ENCODE measurements at places on chromosomes 16 and 17.

GRCh38 chr17:35674552-35674951, 56.9 kb upstream of the RASL10B start:
- no peak for DNase-seq

DNA sequence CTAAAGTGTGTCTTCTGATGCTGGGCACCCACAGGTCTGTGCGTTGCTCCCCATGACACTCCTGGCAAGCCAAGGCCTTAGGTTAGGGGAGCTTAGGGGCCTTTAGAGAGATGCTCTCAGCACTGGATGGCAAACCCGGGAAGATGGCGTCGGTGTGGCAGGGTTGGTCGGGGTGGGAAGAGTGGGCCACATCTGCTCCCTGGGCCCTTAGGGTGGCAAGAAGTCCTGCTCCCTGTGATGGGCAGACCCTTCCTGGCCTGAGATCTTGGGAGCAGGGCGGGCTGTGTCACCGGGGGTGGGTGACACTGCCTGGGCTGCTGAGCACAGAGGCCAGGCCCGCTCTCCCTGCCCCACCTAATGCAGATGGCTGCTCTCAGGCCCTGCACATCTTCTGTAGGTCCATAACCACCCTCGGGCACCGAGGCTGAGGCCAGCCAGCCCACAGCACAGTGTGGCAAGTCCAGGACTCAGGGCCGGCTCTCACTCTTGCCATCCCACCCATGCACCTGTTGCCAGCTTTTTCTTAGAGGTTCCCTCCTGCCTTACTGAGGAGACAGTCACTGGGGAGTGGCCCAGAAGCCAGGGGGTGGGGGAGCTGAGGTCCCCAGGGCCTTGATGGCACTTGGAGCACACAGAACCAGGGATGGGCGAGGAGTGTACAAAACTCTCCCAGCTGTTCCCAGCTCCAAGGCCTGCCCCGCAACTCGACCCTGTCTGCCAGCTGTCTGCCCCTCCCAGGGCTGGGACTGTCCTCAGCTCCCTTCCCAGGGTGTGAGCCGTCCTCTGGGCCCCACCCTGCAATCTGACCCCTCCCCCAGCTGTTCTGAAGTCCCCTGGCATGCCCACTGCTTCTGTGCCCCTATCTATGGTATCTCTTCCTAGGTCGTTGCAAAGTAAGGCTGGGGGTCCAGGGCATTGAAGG, 4.4 kb upstream of the MTSS2 start:
- no peak for DNase-seq

DNA sequence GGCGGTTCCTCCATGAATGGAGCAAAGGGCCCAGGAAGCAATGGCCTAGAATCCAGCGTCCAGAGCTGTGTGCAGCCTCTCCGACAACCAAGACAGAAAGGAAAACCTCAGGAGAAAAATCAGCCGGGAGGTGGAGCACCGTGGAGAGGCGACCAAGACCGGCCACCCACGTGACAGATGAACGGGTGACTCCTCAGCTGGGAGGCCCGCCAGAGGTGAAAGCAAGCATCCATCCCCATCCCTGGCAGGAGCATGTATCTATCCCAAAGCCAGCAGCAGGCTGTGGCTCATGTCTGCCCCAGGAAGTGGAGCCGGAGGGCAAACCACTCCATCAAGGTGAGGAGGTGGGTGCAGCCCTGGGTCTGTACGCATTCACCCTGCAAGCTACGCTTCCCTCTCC, 52.1 kb downstream of the FOXL1 start:
- no peak for DNase-seq

DNA sequence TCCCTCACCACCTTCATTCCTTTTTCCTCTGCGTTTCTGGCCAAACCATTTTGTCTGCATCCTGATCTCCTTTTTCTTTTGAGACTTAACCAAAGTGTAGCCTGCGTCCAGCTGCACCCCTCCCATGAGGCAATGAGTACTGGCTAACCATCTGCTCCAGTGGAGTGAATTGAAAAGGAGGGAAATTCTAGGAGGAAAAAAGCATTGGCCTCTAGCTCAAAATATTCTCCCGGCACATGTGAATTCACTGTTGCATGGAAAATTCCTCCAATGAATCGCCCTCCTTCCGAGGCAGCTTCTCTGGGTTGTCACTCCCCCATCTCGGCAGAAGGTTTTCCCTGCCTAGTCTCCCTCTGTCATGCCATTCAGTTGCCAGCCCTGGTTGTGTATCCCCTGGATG, 5.6 kb downstream of the RAP1GAP2 start:
- DNase-seq = no peak

DNA sequence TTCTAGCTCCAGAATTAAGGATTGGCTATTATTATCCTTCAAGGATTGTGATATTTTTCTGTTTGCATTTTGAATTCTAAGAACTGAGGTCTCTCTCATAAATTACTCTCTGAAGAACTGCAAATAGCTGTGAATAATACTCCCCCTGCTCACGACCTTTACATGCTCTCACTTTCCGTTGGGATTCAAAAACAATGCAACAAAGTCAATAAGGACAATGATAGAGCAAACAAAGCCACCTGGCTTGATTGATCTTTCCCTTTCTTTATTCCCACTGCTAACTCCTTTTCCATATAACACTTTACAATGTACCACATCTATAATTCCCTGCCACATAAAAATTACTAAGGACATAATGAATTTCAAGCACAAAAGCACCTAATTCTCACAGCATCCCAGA, 523.0 kb upstream of the CA10 start:
- no peak for DNase-seq

DNA sequence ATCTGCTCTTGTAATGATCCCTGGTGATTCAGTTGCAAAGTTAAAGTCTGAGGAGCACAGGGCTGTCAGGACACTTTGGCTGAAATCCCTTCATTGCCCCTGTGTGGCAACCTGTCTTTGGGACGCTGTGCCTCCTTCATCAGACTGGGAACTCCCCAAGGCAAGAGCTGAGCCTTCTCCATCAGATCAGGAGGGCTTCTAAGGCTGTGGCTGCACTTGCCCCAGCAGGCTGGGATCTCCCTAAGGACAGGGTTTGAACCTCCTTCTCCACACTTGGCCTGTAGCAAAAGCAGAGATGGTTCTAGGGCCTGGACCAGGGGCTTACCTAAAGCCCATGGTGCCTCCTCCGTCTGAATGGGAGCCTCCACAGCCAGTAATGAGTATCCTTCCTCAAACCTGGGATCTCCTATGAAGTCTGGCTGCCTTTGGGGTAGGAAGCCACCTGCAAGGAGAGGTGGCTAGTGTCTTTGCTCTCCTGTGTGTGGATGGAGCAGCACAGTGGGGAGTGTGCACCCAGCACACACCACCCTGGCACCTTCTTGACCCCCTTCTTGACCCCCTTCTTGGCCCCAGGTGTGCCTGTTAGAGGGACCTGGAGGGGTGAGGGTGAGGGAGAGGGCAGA, 79.0 kb upstream of the NKD1 start:
- no peak for DNase-seq

GRCh38 chr17:67374329-67375053, 2.6 kb upstream of the PITPNC1 start:
- peak; percentile 84 for DNase-seq

GRCh38 chr16:17828012-17828411, 357.3 kb upstream of the XYLT1 start:
- peak; percentile 91 for DNase-seq

DNA sequence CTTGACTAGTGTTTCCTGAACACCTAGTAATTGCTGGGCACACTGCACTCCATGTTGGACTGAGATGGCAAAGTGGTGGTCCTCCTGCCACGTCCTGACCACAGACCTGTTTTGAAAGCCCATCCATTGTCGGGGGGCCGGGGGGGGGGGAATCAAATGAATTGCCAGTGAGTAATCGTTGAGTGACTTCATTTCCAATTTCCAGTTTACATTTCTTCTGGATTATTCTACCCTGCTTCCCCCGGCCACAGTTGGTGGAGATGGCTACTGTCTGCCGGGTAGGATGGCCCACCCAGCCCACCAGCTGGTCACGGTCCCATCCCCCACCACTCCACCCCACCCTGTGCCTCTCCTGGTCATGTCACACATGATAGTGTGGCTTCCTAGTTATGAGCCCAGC, 18.2 kb downstream of the RAI1 start:
- no peak for DNase-seq

Data from fibroblast of lung (primary cell).